ENCODE measurements at places on chromosomes 4 and X. TPM values are rescaled to one million over a fixed set of nuclear protein-coding genes. Genes with fewer than 3 reads are reported as not detected.

Gene ARSH
- total RNA-seq = not detected

Gene MAGEA2
- not detected for total RNA-seq

Gene XAGE1B
- not detected for total RNA-seq

Gene GPC4
- total RNA-seq = not detected

Gene SAT1
- total RNA-seq = 469 TPM

Gene NLRP2B
- total RNA-seq = not detected

Gene LRIT3
- not detected for total RNA-seq

Gene FOXR2
- not detected for total RNA-seq

Gene CCSER1
- total RNA-seq = 1.1 TPM

Measured in NCI-H460 (cell line).